Fibroblast of skin of left biceps (primary cell): ENCODE measurements at places on chromosomes 4 and X.

DNA sequence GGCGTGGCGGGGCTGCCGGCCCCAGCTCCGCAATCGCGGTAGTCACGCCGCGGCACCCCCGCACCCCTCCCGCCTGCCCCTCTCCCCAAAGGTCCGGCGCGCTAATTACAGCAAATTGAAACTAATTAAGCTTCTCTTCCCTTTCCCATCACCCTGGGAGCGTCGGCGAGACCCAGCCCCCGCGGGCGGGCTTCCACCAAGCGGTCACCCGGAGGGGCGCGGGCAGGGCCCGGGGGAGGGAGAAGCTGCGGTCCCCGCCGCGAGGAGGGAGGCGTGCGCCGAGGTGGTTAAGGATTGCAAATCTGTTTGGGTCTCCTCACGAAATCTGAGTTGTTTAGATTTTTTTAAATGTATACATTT is 13.1 kb downstream of the ARX start:
- DNase-seq = no peak

GRCh38 chr4:103634236-103634635 is 85.5 kb downstream of the TACR3 start:
- no peak for DNase-seq

- DNase-seq = no peak
Measured at GRCh38 chr4:184636897-184637296, 12.3 kb downstream of the CASP3 start.

- no peak for DNase-seq
Measured at GRCh38 chr4:89807441-89808140, 29.4 kb downstream of the SNCA start.

- no peak for DNase-seq
Measured at GRCh38 chrX:115939636-115940160, 230.8 kb upstream of the AGTR2 start.

GRCh38 chr4:112282860-112283667 is 2.6 kb downstream of the TIFA start:
- no peak for DNase-seq

DNA sequence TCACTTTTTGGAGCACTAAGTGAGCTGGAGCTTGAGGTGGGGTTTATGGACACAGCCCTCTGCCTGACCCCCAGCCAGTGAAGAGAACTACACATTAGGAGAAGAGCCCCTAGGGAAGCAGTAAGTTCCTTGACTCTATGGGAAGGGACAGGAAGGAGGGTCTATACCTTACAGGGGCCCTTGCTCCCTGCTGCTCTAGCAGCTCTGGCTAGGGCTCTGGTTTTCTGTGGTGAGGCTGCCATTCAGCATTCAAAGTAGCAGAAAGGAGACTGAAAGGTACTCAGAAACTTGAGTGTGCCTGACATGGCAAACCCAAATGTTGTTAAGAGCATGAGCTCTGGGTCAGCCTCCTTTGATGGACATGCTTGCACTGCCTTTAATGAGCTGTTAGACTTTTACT is 144.0 kb upstream of the KIT start:
- no peak for DNase-seq

DNA sequence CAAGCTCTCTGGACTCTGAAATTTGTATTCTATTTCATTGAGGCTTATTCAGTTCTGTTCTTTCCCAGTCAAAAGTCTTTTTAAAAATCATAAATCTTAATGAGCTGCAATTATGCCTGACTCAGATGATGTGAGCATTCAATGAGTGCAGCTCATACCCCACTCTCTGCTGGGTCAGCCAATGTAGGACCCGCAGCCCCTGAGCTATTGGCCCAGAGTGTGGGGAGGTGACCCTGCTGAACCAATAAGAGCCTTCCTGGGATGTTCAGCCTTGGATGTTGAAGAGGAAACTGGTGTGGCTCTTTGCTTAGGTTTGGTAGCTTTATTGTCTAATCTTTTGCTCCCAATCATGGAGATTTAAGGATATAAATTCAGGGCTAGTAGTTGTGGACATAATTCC is 12.1 kb upstream of the TCEAL4 start:
- no peak for DNase-seq

GRCh38 chr4:55512922-55513571 is 33.7 kb downstream of the CLOCK start:
- no peak for DNase-seq

GRCh38 chr4:33714971-33715370 is 2529.3 kb downstream of the ARAP2 start:
- no peak for DNase-seq

GRCh38 chr4:151218343-151218742 is 58.6 kb upstream of the PRSS48 start:
- no peak for DNase-seq

GRCh38 chr4:62543002-62543401 is 1342.9 kb downstream of the ADGRL3 start:
- DNase-seq = no peak

DNA sequence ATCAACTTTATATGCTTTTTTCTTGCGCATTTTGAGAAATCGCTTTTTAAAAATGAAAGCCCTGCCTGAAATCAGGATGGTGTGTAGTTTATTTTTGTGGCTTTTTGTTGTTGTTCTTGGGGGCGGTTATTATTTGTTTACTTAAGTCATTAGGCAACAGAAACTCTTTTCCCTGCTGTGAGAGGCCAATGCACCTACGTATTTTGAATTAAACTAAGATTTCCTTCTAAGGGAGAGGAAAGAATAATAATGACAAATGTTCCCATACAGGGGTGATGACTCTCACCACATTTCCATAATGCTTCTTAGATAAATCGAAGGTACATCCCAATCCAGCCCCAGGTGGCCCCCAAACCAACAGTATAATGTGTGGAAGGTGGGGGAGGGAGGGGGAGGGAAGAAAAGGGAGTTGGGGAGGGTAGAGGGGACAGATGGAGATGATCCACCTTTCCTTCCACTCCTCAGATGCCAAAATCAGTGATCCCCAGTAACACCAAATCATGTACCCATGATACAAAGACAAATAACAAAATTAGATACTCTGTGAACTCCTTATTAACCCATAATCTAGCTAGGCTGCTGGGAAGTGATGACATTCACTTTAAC is 39.6 kb downstream of the ZNF827 start:
- no peak for DNase-seq

DNA sequence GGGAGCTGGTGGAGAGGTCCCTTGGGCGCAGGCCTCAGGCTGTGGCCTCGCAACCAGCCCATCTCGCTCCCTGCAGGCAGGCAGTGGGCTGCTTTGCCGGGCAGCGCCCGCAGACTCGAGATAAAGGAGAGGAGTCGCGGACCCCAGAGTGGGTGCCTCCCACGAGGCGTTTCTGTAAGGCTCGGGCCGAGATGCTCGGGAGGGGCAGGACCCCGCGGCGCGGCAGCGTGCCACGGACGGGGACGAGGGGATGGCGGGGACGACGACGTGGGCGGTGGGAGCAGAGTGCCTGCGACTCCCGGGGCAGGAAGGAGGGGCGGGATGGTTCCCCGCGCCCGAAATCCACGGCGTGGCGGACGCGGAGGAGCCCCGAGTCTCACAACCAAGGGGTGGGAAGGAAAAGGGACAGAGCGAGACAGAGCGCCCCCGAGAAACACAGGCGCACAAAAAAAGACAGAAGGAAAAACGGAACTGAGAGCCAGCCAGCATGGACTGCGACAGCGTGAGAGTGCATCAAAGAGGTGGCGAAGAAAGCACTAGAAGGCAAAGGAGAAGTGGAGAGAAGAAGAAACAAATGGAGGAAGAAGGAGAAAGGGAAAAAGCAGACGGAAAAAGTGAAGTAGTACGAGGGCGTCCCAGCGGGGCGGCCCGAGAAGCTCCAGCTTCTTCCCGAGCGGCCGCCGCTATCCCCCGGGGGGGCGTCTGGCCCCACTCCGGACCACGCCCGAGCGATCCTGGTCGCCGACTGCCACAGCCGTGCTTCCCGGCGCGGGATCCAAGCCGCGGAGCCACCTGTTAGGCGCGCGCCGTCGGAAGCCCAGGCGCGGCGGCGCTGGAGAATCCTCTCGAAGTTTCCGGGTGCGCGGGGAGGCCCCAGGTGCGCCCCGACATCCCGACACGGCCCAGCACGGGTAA is 1.5 kb downstream of the BEND4 start:
- no peak for DNase-seq

GRCh38 chr4:100420571-100420970 is 97.3 kb downstream of the EMCN start:
- no peak for DNase-seq

DNA sequence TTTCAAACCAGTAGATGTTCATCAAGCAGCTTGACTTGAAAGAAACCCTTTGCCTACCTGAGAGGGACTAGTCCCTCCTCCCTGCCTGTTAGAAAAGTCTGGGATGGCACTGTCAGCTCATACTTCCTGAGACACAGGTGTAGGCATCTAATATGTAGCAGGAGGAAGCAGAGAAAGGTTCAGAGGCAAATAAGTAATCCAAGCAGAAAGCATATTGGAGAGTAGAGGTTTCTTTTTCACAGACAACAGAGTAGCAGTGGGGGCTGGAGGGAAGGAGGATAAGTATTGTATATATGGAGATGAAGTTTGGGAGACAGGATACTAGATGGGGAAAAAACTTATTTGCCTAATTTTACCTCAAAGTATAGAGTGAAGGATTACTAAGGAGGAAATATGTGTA is 81.5 kb downstream of the FNIP2 start:
- DNase-seq = no peak

DNA sequence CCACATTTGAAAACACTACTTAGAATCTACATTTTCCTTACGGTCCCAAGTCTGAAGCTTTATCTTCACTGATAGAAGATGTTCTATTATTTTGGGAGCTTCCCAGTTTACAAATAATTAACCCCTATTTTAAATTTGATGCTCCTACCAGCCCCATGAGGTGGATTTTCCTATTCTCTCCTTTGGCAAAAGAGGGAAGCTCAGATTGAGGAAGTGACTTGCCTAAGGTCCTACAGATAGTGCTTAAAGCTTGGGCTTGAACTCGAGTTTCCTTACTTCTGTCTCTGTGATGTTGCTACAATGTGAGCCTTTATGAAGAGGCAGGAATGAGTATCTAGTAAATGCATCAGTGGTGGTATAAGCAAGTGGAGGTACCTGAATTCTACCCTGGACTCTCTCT is 27.5 kb downstream of the HEPH start:
- DNase-seq = no peak

- DNase-seq = no peak
Measured at GRCh38 chrX:124435616-124436015, 89.3 kb downstream of the SH2D1A start.

DNA sequence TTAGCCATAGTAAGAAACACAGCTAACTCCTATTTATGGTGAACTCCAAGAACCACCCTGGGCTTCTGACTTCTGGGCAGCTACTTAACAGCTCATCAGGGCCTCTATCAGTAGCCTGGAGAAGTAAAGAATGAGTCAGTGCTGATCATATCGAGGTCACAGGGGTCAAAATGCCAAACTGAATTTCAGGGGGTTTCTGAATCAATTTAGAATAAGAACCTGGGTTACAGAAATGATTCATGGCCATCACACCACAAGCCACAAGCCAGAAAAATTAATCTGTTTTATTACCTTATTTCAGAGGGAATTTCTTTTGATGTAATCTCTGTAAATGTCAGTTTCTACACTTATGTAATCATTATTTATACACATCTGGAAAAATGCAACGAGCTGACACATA is 64.4 kb downstream of the CHST7 start:
- no peak for DNase-seq

GRCh38 chr4:79852305-79852730 is 220.7 kb downstream of the ANTXR2 start:
- peak; percentile 81 for DNase-seq

DNA sequence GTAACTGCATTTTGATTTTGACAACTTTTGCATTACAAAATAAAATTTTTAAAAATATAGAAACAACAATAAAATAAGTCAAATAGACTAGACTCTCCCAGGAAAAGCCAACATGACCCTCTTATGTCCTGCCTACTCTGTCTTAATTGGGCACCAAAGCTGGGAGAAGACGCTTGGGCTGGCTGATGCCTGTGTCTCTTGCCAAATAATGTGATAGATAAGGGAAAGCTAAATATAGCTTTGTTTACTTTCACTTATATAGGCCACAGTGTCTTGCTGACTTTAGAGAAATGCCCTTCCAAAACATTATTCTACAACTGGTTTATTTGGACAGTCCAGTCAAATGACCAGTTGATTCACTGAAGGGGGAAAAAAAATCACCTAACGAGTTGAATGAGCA is 54.2 kb downstream of the FMR1NB start:
- no peak for DNase-seq

- DNase-seq = no peak
Measured at GRCh38 chrX:66489339-66489738, 149.5 kb downstream of the EDA2R start.

GRCh38 chr4:4818415-4819212 is 40.9 kb upstream of the MSX1 start:
- no peak for DNase-seq

- no peak for DNase-seq
Measured at GRCh38 chr4:26029568-26030131, 115.6 kb downstream of the SMIM20 start.

- DNase-seq = no peak
Measured at GRCh38 chr4:101237773-101238172, 109.6 kb downstream of the PPP3CA start.

GRCh38 chr4:95318483-95318882 is 230.3 kb downstream of the UNC5C start:
- no peak for DNase-seq

DNA sequence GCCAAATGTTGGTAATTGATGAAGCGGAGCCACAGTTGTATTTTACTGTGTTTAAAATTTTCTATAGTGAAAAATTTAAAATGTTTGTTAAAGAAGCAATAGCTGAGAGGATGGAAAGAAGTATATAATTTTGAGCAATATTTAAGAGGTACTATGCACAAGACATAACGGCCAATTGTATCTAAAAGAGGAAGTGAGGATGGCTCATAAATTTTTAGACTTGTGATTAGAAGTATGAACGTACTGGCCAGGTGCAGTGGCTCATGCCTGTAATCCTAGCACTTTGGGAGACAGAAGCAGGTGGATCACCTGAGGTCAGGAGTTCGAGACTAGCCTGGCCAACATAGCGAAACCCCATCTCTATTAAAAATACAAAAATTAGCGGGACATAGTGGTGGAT is 12.7 kb upstream of the HHIP start:
- no peak for DNase-seq

DNA sequence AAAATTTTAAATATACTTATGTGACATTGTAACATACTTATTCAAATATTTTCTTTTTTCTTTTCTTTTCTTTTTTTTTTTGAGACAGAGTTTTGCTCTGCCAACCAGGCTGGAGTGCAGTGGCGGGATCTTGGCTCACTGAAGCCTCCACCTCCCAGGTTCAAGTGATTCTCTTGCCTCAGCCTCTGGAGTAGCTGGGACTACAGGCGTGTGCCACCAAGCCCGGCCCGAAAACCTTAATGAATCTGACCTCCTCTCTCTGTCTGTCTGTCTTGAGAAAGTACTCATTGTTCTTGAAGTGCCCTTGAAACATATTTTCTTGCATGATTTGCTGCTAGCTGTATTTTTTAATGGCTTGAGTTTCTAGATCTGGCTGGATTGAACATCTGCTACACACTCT is 136.8 kb downstream of the ANAPC4 start:
- no peak for DNase-seq

DNA sequence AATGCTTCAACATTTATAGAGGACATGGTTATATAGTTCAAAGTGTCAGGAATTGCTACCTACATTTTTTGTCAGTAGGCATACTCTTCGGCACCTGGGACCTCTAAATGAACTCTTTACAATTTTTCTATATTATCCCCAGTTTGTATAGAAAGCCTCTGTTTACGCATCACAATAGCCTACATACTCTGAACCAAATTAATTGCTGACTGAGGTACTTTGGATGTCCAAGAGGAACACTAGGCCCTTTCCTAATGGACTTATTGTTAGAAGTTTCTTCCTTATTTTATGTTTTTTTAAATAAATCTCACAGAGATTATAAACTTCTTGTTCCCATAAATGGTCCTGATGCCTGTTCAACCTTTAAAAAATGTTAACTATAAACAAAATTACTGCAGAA is 8.4 kb upstream of the AFF2 start:
- DNase-seq = no peak

- DNase-seq = peak; percentile 19
Measured at GRCh38 chrX:133544115-133544514, 128.8 kb upstream of the GPC4 start.
